ENCODE measurements at places on chromosomes 1 and 21. TPM values are rescaled to one million over a fixed set of nuclear protein-coding genes. Genes with fewer than 3 reads are reported as not detected.

The TNFRSF25 gene
- 15.4 TPM for total RNA-seq

The CD5L gene
- not detected for total RNA-seq

The PADI3 gene
- total RNA-seq, result not detected

The RAB3B gene
- total RNA-seq, result 15.1 TPM

The S100A16 gene
- 530 TPM for total RNA-seq

The OR6N1 gene
- total RNA-seq, result not detected

The SPRR4 gene
- not detected for total RNA-seq

The ADCY10 gene
- total RNA-seq, result 0.07 TPM

The C1orf56 gene
- total RNA-seq, result 2.9 TPM

The C1orf94 gene
- total RNA-seq, result not detected

The TSPEAR gene
- not detected for total RNA-seq

The SELE gene
- total RNA-seq, result 2.7 TPM

The NCF2 gene
- total RNA-seq, result not detected

The HSPB7 gene
- not detected for total RNA-seq

The NBPF20 gene
- 3.7 TPM for total RNA-seq

The ACOT11 gene
- 4.1 TPM for total RNA-seq

The KRTAP21-1 gene
- total RNA-seq, result not detected

The SHE gene
- total RNA-seq, result 77.0 TPM

The IFNGR2 gene
- 50.0 TPM for total RNA-seq

The MTARC2 gene
- total RNA-seq, result 14.1 TPM

The MFAP2 gene
- total RNA-seq, result 13.6 TPM

The NFASC gene
- 0.14 TPM for total RNA-seq

The SPOCD1 gene
- total RNA-seq, result 57.9 TPM

The OR2T29 gene
- total RNA-seq, result not detected

The CYYR1 gene
- total RNA-seq, result 15.5 TPM

The KRTAP20-4 gene
- not detected for total RNA-seq

The PTPN7 gene
- total RNA-seq, result 0.27 TPM

The NCAM2 gene
- 0.13 TPM for total RNA-seq

The KCNA2 gene
- total RNA-seq, result not detected

The HPDL gene
- 9.7 TPM for total RNA-seq

The SPRR2F gene
- not detected for total RNA-seq

The MIXL1 gene
- 0.13 TPM for total RNA-seq

The OR2W3 gene
- not detected for total RNA-seq

The APOBEC4 gene
- not detected for total RNA-seq

Data from thoracic aorta endothelial cell (primary cell).